ENCODE measurements at places on chromosomes 11 and 22.

- no peak for DNase-seq
Measured at GRCh38 chr11:132595711-132596134, 936.6 kb downstream of the OPCML start.

DNA sequence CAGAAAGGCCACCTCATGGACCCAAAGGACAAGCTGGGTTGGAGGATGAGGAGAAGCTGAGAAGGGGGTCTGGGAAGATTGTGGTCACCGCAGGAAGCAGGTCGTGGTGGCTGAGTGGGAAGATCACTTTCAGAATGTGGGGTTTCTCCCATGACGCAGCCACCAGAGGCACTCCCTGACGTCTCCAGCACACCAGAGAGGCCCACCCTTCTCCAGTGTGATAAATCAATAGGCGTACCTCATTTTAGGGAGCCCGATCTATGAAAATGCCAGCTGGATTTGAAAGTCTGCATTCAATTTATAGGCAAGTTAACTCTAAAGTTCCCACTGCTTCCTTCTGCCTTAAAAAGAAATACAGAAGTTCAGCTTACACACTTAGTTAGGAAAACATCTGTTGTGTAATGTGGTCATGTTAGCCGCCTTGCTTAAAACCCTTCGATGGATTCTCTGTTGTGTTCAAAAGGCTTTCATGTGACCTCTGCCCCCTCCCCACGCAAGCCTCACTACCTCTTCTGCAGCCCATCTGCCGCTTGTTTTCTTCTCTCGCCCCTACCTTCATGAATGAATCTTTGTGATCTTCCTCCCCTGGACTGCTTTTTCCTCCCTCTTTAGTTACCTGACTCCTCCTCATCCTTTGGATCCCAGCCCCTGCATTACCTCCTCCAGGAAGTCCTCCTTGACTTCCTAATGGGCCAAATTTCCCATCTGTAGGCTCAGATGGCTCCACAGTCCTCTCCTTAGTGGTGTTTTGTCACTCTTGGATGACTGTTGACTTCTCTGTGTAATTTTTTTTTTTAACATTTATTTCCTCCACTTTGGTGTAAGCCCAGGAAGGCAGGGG is 10.7 kb downstream of the TSPAN18 start:
- no peak for DNase-seq

DNA sequence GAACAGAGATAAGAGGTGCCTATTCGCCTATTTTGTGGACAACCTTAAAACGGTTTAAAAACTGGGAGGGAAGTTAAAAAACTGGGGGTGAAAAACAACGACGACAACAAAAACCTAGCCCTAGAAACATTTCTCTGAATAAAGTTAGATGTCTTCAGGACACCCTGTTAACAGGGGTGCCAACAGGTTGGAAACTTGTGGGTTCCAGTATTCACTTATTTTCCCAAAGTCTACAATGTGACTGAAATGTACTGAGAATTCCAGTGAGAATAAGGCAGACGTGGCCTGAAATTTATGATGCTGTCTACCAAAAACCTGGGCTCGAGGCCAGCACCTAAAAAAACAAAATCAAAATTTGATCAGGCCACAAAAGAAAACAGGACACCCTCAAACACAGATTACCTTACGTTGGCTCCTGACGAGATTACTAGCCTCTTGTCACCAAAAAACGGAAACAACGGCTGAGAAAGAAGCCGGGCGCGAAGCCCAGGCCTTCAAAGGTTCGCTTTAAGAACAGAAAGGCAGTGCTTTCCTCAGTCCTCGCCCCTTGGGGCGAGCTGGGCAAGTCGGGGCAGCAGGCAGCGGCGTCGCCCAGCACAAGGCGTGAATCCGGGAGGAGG is 906 bp downstream of the CCDC90B start:
- DNase-seq = no peak

GRCh38 chr11:66843776-66844495 is 695 bp downstream of the RCE1 start:
- no peak for DNase-seq

DNA sequence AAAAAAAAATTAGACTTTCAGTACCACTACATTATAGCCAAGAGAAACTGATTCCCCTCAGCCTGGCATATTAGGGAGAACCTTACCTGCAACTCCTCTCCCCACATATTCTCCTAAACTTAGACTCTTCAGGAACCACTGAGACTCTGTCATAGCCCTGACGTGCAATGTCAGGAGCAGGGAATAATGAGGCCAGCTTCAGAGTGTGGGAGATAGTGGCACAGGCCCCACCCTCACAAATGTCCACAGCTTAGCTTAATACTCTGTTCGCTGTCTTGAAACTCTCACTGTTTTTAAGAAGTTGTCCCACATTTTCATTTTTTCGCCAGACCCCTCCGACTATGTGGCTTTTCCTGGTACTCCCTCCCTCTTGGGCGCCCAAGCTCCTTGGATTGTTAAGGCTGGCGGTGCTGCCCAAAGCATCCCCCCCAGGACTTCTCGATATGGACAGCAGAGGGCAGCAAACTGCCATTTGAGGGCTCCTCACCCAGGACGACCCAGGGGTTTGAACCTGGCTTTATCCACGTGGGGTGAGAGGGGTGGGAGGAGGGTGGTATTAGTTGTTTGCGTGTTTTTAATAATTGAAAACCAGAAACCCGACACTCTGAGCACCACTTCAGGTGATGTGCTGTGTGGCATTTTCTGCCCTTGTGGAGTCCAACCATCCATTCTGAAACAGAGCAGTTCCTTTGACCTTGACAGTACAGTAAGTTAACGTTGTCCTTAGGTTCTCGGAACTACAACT is 45.2 kb upstream of the RASSF10 start:
- peak; percentile 32 for DNase-seq

GRCh38 chr11:119673759-119674336 is 55.2 kb downstream of the NECTIN1 start:
- no peak for DNase-seq

DNA sequence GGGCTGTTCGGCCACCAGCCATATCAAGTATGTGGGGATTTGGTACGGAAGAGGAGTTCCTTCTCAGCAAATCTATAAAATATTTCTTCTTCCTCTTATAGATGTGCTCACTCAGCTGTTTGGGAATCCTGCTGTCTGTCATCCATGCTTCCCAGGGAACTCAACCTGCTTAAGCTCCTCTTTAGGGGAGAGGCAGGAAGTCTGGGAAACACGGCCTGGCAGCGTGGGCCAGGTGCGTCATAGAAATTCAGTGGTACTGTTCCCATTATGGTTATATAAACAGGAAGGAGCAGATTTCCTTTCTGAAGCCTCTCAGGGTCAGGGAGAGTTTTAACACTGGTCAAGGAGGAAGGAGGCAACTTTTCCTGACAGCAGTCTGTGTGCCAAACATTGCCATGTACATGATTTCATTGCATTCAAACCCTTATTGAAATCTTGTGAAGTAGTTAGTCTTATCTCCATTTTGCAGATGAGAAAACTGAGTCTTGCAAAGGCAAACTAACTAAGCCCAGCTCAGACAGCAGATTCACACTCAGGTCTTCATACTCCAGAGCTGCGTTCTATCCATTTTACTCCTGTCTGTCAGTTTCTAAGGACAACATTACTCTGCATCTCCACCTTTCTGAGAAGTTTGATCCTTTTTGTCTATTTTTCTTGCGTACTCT is 35.4 kb upstream of the AMOTL1 start:
- no peak for DNase-seq

GRCh38 chr11:21911061-21911460 is 281.8 kb upstream of the ANO5 start:
- DNase-seq = no peak

- DNase-seq = no peak
Measured at GRCh38 chr11:71330349-71330748, 78.0 kb upstream of the SHANK2 start.

DNA sequence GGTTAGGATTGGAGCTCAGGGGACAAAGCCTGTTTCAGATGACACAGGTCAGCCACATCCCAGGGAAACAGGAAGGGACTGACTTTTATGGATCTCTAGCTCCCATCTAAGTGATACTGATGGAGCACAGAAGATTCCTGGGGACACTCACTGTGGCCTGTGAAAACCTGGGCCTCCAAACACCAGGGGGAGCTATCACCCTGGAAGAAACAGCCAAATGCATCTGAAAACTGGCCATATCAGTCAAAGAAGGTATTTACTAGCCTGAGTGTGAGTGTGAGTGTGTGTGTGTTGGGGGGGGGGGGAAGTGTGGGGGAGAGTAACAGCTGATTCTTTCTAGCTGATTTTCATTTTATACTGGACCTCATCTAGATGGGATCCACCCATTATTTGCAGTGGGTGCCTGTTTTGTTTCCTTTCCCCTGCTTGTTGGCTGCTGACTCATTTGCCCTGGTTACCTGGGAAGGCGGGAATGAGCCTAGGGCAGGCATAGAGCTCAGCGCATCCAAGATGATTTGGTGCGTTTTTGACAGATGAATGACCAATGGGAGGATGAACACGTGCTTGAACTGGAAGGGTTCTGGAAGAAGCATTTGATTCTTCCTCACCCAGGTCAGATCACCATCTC is 284.0 kb downstream of the KIRREL3 start:
- peak; percentile 78 for DNase-seq

DNA sequence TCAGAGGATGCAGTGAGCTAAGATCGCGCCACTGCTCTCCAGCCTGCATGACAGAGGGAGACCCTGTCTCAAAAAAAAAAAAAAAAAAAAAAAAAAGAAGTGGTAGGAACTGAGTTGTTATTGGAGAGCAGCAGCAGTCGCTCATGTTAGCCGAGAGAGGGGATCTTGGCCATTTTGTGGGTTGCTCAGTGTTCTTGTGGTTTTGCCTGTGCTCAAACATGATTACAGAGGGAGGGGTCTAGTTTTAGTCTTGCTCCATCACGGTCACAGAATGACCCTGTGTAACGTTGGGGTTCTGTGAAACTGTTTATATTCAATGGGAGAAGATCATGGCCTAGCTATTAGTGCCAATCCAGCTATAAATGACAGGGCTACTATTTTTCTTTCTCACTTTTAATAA is 1.9 kb downstream of the DPAGT1 start:
- no peak for DNase-seq

- DNase-seq = no peak
Measured at GRCh38 chr22:27809700-27810608, 8.4 kb upstream of the MN1 start.

All from tibial nerve (tissue), 4 donors.